CD14-positive monocyte (primary cell): ENCODE measurements at places on chromosomes 6 and 20.

DNA sequence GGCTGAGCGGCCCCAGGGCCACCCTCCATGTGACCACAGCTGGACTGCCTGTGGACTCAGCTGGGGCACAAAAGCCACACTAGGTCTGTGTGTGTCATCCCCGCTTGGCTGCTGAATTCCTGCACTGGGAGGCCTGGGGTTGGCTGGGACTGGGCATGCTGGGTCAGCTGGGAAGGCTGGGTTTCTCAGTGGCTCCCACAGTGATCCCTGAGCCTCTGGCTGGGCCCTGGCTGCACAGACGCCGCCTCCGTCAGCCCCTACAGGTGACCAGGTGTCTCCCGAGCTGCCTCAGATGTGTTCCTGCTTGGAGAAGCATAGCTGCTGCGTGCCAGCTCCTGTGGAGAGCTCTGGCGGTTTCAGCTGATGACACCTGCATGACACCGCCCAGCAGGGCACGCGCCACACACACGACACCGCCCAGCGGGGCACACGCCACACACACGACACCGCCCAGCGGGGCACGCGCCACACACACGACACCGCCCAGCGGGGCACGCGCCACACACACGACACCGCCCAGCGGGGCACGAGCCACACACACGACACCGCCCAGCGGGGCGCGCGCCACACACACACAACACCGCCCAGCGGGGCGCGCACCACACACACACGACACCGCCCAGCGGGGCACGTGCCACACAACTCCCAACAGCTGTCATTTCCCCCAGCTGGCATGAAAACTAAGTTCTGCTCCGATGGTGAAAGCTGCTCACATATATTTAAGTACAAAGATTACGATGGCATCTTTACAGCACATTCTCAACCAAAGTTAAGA is 88.8 kb downstream of the TAF4 start:
- DNase-seq, result no peak

GRCh38 chr6:154113392-154113791 is 74.4 kb downstream of the OPRM1 start:
- no peak for DNase-seq

DNA sequence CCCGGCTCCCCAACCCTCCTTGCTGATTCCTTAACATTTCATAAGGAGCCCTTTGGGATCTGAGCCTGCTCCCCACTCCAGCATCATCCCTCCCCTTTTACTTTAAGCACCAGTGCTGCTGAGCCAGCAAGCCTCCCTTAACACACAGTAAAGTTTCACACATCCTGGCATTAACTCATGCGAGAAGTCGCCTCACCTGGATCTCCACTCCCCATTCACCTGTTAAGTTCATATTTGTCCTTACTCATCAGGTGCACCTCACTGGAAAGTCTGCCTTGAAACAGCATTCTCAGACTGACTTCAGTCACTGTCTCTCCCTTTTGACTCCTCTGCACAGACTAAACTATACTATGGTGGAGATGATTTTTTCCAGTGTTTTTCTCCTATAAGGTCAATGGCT is 47.8 kb upstream of the MAP7 start:
- no peak for DNase-seq

- no peak for DNase-seq
These were observed 12.0 kb upstream of the GMDS start for GRCh38 chr6:2257363-2257762.

- no peak for DNase-seq
These were observed 11.2 kb upstream of the MRPS18A start for GRCh38 chr6:43698584-43699349.
